ENCODE measurements at places on chromosomes 7 and 10.

GRCh38 chr7:12573885-12574284, 3.4 kb downstream of the SCIN start:
- no peak for DNase-seq

- no peak for DNase-seq
Observed at GRCh38 chr10:14712991-14713424, 61.7 kb downstream of the FAM107B start.

- no peak for DNase-seq
Observed at GRCh38 chr7:516216-516605, 3.4 kb downstream of the PDGFA start.

GRCh38 chr10:118692872-118693271, 61.9 kb downstream of the CACUL1 start:
- DNase-seq: no peak

DNA sequence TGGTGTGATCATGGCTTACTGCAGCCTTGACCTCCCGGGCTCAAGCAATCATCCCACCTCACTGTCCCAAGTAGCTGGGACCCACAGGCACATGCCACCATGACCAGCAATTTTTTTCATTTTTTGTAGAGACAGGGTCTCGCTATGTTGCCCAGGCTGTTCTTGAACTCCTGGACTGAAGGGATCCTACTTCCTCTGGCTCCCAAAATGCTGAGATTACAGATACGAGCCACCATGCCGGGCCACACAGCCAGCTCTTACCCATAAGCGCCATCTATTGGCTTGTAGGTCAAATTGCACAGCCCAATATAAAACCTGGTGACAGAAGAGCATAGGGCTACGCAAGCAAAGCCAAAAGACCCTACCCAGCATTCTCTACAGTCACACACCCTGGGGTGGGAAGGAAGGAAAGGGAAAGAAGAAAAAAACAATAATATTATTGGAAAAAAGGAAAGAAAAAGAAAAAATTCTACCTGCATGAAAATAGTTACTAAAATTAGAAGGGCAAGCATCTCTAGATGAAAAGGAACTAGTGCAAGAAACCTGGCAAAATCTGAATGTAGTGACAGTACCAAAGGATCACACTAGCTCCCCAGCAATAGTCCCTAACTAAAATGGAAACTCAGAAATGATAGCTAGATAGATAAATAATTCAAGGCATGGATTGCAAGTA, 29.4 kb upstream of the AMPH start:
- peak; percentile 27 for DNase-seq

DNA sequence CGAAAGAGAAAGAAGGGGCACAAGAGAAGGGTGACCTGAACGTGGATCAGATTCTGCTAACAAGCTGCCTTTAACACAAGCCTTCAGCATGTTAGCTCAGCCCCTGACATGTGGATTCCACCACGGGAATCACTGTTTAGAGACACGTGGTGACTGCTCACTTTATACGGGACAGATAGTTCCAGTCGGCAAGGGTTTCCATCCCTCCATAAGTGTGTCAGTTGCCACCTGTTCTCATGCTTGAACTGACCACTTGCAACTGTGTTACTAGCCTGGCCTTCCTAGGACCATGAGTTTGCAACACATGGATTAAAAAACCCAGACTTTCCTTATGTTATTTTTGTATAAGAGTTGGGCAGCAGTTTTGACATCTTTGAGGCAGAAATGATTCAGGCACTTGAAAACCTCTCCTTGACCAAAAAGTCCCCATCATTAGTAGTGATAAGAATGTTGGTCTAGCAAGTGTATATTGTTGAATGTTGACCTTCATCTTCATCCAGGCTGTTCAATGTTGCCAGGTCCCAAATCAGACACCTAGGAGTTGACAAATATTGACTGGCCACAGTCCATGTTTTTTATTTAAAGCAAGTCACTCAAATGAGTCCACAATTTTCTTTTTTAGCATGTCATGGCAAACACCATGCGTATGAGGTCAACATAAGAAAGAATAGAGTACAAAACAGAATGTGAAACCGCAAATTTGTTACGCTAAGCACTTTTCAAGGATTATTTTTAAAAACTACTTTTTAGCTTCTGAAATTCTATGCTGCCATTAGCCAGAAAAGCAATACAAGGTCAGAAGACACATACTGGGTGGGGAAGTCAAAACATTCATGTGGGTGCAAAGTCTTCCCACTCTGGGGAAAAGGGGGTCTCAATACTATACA, 101.6 kb downstream of the ABLIM1 start:
- DNase-seq: no peak

- no peak for DNase-seq
Observed at GRCh38 chr7:15158141-15158810, 255.7 kb upstream of the DGKB start.

GRCh38 chr7:157595086-157595855, 258.5 kb downstream of the DNAJB6 start:
- no peak for DNase-seq

DNA sequence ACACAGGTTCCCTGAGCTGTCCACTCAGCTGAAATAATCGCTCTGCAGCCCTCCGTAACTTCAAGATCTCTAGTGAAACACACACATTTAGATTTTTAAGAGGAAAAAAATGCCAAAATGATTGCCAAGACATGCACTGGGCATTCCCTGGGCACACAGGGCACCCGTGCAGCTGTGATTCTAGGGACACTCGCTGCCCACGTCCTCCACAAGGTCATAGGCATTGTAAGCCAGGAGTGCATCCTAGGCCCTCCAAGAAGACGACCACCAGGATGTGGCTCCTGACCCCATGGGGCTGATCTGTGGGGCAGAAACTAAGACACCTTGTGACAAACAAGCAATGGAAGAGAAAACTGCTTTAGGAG, 563.3 kb downstream of the PTPRN2 start:
- DNase-seq: no peak

- DNase-seq: no peak
Observed at GRCh38 chr10:31602541-31603234, 283.7 kb downstream of the ZEB1 start.

DNA sequence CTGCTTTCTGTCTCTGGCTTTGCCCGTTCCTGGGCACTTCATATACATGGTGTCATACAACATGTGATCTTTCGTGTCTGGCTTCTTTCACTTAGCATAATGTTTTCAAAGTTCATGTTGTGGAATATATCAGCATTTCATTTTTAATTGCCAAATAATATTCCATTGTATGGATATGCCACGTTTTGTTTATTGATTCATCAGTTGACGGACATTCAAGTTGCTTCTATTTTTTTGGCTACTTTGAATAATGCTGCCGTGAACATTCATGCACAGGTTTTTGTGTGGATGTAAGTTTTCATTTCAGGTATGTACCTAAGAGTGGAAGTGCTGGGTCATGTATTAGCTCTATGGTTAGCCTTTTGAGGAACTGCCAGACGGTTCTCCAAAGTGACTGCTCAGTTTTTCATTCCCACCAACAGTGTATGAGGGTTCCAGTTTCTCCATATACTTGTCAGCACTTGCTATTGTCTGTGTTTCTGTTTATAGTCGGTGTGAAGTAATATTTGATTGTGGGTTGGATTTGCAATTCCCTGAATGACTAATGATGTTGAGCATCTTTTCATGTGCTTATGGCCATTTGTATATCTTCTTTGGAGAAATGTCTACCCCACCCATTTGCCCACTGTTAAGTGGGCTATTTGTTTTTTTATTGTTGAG, 401.4 kb upstream of the GALNT17 start:
- no peak for DNase-seq

DNA sequence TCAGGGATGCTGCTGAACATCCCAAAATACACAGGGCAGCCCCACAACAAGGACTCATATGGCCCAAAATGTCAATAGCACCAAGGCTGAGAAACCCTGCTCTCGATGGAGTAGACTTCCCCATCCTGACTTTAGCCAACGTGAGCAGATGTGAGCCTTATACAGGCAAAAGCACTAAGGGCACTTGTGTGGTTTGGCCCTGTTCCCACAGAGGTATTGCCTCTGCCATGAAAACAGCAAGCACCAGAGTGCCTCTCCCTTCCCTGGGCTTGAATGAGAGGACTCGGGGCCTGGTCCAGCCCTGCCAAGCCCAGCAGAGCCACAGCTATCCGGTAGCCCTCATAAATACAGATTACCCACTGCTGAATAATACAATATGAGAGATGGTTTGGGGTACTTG, 47.5 kb downstream of the ACSM6 start:
- no peak for DNase-seq

DNA sequence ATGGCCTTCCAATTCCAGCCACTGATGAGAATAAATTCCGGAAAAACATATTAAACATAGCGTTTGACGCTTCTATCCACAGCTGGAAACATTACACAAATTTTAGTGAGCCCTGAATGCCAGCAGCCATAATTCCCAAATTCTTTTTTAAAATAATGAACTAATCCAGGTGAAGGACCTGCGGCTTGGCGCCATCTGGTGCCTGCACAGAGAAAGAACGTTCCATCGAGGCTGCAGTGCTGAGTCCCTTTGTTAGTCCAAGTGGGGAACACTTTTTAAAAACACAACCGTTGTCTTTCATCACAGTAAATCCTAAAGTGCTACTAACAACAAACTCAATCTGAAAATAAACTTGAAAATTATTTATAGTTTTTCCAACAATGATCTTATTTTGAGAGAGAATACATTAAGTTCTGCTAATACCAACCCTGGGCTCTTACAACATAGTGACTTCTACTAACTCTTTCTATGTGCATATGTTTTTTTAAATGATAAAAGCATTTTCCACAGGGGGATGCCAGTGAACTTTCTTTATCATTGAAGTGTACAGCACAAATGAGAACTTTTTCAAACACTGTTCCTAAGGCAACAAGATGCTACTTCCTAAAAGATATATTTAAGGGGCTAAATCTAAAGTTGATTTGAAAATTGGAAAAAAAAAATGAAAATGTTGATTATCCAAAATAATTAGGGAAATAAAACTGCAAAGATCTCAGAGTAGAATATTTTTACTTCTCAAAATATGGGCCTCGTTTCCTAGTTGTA, 166.9 kb upstream of the RNF32 start:
- peak; percentile 61 for DNase-seq

GRCh38 chr7:48710995-48711394, 213.4 kb upstream of the CDC14C start:
- DNase-seq: no peak

GRCh38 chr7:55147736-55148135, 128.9 kb downstream of the EGFR start:
- no peak for DNase-seq

DNA sequence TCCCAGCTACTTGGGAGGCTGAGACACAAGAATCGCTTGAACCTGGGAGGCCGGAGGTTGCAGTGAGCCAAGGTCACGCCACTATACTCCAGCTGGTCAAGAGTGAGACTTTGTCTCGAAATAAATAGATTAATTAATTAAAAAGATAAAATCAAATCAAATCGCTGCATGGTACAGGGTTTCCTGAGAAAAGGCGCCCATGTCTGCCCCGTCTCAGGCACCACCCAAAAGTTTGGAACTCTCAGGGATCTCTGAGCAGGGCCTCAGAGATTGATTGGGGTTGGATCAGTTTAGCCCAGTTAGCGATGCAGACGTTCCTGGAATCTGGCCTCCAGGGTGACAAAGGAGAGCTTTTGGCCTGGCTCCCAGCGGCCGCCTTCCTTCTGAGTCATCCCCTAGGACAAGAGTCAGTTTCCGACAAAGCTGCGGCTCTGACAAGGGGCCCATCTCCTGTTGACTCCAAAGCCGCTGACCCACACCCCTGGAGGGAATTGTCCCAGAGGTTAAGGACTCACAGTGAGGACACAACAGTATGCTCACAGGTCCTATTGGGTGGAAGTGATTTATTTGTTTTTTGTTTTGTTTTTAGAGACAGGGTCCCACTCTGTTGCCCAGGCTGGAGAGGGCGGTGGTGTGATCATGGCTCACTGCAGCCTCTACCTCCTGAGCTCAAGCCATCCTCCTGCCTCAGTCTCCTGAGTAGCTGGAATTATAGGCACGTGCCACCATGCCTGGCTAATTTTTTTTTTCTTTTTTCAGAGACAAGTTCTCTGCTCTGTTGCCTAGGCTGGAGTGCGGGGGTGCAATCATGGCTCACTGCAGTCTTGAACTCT, 6.8 kb downstream of the ORAI2 start:
- peak; percentile 53 for DNase-seq

DNA sequence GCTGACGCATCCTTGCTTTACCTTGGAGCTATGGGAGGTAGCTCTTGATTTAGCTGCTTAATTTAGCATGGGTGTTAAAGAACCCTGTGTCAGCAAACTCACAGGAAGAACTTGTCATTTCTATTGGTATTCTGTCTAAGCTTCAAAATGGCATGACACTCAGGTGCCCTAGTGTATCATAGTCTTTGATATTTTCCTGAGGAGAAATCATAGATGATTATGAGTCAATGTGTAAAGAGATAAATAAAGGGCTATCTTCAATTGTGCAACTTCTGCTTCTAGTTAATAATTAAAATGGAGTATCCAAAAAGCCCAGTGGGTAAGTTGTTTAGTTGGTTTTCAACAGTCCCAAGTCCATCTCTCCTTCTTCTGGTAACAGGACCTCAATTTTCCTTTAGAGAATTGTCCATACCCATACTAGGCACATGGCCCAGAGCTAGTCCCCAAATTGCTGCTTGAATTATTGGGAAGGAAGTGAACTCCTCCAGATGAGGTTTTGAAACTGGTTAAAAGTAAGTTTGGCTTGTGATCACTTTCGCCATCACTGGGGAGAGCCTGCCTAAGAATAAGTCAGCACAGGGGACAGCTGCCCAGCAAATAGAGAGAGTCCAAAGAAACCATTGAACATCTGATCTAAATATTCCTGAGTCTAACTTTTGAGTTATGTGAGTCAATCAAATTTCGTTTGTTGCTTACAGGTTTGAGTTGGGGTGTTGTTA, 169.0 kb upstream of the PHYHIPL start:
- no peak for DNase-seq

GRCh38 chr10:77325233-77325537, 312.4 kb downstream of the KCNMA1 start:
- no peak for DNase-seq

GRCh38 chr7:51949726-51950644, 633.4 kb upstream of the COBL start:
- DNase-seq: no peak

- DNase-seq: no peak
Observed at GRCh38 chr10:33986515-33986914, 652.0 kb upstream of the NRP1 start.

- DNase-seq: no peak
Observed at GRCh38 chr7:94698275-94698674, 42.3 kb upstream of the SGCE start.

- no peak for DNase-seq
Observed at GRCh38 chr7:74617180-74617744, 40.3 kb upstream of the GTF2I start.

DNA sequence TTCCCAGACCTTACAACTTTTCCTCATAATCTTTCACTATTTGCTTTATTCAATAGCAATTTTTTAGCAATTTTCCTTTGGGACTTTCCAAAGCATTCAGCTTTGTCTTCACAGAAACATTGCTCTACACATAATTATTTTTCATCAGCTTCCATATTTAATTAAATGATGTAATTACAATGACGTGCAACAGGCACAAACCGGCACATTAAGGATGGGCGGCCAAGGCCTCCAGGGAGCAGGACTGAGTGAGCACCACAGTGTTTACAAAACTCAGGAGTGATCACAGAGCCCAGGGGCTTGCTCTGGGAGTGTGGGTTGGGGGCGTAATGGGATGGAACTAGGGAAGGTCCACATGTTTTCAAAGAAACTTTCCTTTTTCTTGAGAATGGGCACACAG, 69.8 kb downstream of the MAD1L1 start:
- no peak for DNase-seq

GRCh38 chr7:74684921-74685320, 27.4 kb downstream of the GTF2I start:
- DNase-seq: no peak

All from HuH-7.5 (cell line).